Hematopoietic multipotent progenitor cell treated with erythropoietin and hydrocortisone succinate and interleukin-3 and kit ligand, for 6 days (in vitro differentiated cells): ENCODE measurements at places on chromosomes 11 and 22.

DNA sequence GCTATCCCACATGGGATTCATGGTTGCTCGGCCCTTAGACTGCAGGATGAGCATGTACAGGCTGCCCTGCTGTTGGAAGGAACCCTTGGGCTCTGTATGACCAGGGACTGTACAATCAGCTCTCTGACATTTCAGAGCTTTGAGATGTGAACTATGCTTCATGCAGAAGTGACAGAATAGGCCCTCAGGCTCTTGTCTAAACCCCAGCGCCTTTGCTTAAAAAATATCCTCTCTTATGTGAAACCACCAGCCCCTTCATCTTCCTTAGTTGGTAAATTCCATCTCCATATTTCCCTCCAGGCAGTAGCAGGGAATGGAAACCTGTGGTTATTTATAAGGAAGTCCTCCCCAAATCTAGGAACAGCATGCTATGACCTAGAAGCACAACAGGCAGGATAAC, 78.9 kb upstream of the PLET1 start:
- no peak for DNase-seq

DNA sequence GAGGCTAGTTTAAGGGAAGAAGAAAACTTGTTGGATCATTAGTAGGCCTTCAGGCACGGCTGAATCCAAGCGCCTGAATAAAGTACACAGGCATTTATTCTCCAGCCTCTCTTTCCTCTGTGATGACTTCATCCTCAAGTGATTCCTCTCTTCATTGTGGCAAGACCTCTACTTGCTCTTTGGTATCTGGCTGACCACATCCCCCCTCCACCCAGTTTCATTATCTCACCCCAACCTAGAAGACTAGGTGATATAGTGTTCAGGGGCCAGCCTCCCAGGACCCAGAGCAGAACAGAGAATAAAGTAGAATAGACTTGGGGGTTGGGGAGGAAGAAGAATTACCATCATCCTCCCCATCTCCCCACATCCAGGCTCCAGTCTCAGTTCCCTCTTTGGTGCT, 189.3 kb downstream of the MIAT start:
- DNase-seq = no peak

DNA sequence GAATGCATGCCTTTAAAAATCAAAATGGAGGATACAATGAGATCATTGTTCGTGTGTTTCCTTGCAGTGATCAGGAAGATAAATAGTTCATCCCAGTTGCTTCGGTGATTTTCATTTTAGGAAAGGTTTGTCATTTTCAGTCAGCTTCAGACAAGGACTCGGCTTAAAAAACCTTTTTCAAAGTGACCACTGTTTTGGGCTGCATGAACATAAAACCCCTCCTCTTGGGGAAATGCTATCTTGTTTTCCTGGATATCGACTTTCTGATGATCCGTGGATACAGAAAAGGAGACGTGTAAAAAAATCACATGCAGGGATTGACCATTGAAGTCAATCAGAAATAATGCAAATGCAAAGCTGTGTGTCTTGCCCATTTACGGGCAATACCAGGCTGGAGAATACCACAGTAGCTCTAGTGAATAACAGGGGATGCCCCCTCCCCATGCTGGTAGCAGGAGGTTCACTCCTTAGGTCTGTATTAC, 146.8 kb downstream of the MAML2 start:
- no peak for DNase-seq

GRCh38 chr22:18156878-18157713, 7.1 kb downstream of the USP18 start:
- peak; percentile 72 for DNase-seq

- DNase-seq = peak; percentile 5
These were observed 322.3 kb downstream of the SOX6 start for GRCh38 chr11:16034074-16034473.

- no peak for DNase-seq
These were observed 21.1 kb downstream of the OR5P2 start for GRCh38 chr11:7775689-7776088.

DNA sequence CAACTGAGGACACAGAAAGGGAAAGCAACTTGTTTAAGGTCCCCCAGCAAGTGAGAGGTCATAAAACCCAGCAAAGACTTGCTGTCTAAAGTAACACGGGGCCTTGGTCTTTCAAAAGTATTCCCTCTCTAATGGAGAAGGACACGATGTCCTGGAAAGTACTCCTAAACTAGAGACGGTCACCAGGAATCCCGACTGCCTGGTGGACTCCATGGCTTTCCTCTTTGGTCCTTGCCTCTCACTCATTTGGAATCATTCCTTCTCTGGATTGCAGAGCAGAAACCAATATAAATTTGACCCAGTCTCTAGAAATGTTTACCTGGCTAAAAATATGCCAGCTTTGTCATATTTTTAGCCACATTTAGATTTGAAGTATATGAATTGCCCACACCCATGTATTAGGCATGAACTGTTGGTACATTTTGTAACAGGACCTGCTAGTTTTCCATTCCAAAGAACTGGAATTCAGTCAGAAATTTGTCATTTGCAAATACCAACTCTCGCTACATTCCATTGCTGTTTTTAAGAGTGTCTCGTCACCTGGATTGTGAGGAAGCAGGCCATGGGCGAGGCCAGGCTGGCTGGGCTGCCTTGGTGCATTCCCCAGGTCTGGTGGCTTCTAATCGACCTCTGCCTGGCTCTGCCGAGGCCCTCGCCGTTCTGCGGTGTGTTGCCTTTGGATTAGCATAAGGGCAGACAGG, 12.9 kb downstream of the NAV2 start:
- DNase-seq = no peak

GRCh38 chr11:131486100-131486499, 115.7 kb downstream of the NTM start:
- no peak for DNase-seq

DNA sequence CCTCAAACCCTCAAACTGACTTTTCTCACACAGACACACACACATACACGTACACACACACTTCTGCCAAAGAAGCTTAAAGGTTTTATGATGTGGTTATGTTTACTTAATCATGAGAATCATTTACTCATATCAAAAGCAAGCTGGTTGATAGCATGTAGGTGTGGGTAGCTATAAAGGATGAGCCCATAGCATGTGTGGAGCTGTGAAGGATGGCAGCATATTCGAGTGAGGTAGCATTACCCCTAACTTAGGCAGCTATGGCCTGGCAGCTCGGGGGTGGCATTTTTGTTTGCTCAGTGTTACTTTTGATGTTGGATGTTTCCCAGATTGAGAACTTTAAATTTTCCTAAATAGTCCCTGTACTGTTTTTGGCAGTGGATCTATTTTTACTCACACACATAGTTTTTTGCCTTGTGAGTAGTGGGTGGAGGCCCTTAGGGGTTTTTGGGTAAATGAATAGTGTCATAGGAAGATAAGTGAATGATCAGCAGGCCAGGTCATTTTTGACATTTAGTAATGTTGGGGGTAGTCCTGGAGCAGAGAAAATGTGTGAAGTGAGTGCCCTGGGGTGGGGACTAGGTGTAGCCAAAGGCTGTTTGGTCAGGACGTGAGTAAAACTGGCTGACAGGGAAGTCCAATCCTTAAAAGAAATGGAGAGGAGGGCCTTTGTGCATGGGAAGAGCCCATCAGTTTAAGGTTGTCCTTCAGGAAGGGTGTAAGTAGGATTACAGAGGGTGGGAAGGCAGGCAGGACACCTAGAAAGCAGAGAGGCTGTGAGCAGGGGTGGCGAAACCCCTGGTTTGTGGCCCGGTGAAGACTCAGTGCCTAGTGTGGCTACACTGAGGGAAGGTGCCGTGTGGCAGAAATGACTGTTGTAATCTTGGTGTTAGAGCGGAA, 7.1 kb downstream of the YWHAH start:
- no peak for DNase-seq

GRCh38 chr22:42696331-42696967, 24.2 kb downstream of the A4GALT start:
- DNase-seq = no peak

DNA sequence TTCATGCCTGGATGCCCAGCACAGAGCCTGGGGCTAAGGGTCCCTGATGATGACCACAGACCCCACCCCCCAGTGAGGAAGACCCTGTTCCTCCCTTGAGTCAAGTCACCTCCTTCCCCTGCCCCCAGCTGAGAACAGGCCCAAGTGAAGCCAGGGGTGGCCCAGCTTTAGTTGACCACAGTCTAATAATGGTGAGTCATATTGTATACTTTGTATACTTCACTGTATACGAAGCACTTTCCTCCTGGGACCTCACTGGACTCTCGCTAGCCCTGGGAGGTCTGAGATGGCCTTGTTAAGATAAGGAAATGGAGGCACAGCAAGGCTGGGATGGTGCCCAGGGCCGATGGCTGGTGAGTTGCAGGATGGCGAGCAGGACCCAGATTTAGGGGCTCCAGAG, 3.7 kb upstream of the FLRT1 start:
- no peak for DNase-seq

DNA sequence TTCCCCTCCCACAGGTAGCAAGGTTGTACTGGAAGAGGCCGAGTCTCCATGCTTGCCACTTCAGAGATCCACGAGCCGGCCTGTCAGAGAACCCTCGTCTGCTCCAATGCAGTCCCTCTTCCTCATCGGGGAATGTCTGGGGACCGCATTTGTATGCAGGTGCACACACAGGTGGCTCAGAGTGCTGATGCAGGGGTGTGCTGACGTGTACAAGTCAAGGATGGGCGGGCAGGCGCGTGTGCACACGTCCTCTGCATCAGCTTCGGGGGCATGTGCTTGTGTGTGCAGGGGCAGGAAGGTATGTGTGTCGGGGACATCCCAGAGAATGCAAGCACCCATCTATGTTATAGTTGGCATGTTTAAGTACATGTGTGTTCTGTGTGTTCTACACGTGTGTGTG, 49.4 kb downstream of the ELFN2 start:
- DNase-seq = no peak

GRCh38 chr11:88208745-88209144, 33.5 kb upstream of the RAB38 start:
- DNase-seq = peak; percentile 15

GRCh38 chr11:21625982-21626381, 566.9 kb upstream of the ANO5 start:
- peak; percentile 82 for DNase-seq

DNA sequence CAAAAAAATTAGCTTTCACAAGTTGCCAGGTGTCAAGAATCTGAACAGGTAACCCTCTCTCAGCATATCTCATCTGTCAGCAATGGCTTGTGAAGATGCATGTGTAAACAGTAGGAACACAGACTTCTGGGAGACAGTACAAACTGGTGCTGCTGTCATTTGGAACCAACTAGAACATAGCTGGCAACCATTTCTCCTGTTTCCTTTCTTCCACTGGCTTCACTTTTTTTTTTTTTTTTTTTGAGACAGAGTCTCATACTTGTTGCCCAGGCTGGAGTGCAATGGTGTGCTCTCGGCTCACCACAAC, 2.1 kb upstream of the PIK3C2A start:
- DNase-seq = no peak

DNA sequence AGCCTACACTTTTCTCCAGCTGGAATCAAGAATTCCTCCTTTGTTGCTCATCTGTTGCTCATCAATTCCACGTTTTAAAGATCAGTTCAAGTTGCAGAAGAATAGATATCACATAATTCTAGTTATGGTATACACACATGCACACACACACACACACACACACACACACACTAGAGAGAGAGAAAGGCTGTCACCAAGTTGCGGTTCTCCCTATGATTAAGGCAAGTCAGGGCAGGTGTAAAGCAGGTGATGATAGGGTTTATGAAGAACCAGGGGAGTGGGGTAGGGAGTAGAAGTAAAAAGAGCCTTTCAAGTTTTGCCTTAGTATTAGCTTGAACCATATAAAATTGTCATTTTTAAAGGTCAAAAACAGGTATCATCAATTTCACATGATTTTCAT, 31.7 kb upstream of the TMPRSS4 start:
- no peak for DNase-seq

DNA sequence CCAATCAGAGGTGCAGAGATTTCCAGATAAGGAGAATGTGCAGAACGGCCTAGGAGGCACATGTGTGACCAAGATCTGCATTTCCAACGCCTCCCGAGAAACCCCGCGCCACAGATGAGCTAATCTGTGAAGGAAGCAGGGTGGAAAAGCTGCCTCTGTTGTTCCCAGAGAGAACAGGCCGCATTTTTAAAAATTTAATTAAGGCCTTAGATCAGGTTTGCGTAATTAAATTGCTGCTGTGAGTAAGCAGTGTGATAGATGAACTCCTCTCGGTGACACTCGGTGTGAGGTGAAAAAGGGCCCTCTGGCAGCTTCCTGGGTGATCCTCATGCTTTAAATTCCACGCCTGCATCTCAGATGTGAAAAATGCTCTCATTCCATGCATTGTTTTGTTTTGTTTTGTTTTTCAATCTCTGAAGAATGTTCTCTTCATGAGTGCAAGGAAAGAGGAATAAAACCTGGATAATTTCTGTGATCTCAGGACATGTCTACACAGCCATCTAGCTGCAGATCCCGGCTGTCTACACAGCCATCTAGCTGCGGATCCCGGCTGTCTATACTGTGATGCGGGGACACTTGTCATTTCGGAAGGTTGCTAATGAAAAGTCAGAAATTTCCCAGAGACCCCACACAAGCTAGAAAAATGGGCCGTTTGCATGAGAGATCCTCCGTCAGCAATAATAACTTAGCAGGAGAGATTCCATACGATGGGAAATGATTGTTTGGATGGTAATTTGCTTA, 1398.9 kb downstream of the BRD1 start:
- no peak for DNase-seq

DNA sequence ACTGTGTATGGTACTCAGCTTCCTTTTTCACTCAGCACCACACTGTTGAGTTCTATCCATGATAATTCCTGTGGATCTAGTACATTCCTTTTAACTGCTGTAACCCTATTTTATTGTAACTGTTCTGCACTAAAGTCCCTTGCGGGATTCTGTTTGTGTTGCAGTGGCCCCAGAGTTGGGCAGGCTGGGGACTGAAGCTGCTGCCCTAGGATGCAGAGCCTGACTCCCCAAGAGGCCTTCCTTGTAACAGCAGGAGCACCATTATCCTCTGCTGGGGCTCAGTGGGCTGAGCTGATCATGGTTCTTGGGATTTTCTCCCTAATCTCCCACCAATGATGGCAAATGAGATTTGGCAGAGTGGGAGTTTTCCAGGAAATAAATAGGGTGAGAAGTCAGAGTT, 77.7 kb downstream of the CABIN1 start:
- no peak for DNase-seq

GRCh38 chr22:43821606-43822425, 9.7 kb upstream of the EFCAB6 start:
- no peak for DNase-seq

- DNase-seq = no peak
These were observed 90.3 kb downstream of the SNX19 start for GRCh38 chr11:130825983-130826382.
